ENCODE measurements at places on chromosomes 3 and 15.
A peak's percentile ranks its signal among the peaks of the same experiment; 100 is the strongest.

DNA sequence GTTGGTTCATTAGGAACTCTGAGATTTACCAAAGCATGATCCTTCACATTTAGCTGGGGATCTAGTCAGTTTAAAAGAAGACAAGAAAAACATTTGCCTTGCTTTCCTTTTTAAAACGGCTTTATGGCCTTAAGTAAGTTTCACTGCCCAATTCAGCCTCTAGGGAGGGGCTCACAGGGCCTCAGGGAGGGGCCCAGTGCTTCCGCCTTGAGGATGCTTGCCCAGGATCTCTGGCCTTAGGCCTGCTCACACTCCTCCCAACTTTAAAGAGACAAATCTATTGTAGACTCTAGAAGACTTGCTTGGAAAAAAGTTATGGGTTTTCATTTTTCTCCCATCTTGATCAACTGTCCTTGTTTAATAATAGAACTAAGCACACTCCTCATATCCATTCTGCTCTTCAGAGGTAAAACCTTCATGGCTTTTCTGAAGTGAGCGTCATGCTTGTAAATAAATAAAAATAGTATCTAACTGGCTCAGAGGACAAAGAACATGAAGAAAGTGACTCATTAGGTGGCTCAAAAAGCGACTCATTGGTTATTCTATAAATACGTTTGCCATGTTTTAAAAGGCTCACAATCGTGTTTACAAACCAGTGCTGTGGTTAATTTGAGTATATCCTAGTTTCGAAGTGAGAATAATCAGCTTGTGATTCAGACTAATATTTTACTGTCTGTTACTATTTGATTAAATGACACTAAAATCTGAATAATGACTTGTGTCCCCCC lies 13.7 kb downstream of the PDHB start:
- DNase-seq, result no peak

DNA sequence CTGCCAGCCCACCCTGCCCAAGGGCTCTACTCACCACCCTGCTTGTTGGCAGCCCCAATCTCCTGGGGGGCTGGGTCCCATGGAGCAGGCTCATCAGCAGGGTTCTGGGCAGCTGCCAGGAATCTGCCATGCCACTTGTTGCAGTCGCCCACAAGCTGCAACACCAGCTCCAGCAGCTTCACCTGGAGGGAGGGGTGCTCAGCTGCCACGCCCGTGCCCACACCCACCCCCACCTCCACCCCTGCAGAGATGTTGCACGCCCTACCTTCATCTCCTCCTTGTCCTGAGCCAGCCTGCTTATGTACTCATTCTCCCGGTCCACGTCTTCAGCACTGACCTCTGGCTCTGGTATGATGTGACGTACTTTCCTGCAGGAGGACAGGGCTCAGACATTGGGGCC lies 77.9 kb upstream of the C2CD4B start:
- no peak for DNase-seq

- peak; percentile 17 for DNase-seq
These were observed 63.0 kb downstream of the VPS8 start for GRCh38 chr3:184874709-184875644.

GRCh38 chr3:188137051-188137450 lies 16.9 kb upstream of the LPP start:
- no peak for DNase-seq

- DNase-seq, result peak; percentile 36
These were observed 9.7 kb downstream of the ITIH4 start for GRCh38 chr3:52820736-52821135.

DNA sequence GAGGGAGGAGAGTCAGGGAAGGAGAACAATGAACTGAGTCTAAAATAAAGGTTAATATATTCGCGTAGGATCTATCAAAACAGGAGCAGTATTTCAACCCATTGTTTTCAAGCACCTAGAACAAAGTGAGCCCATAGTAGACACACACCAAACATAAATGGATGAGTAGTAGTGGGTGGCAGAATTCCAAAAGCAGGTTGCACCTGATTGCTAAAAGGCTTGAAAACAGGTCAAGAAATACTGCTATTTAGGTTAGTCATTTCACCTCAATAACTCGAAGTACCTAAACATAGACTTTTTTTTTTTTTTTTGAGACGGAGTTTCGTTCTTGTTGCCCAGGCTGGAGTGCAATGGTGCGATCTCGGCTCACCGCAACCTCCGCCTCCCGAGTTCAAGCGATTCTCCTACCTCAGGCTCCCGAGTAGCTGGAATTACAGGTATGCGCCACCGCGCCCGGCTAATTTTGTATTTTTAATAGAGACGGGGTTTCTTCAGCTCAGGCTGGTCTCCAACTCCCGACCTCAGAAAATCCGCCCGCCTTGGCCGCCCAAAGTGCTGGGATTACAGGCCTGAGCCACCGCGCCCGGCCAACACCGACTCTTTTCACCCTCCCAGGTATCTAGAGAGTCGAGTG lies 855 bp upstream of the ABHD5 start:
- DNase-seq, result no peak

GRCh38 chr3:52036829-52037228 lies 19.5 kb downstream of the DUSP7 start:
- DNase-seq, result no peak

DNA sequence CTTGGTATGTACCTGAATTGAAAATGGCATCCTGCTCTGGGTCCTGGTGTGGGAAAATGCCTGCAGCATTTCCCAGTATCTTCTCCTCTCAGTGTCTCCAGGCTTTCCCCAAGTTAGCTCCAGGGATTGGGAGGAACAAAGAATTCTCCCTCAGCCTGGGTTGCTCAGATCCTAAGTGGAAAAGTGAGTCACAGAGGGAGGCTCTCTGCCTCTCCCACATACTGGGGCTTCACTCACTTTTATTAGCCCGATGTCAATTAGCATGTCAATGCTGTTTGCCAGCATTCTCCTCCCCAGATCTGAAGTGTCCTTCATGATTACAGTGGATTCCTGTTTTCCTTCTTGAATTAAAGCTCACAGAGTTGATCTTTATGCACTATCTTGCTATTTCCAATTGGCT lies 655.0 kb downstream of the EPHA3 start:
- DNase-seq, result no peak

- no peak for DNase-seq
These were observed 193.3 kb upstream of the CTDSPL start for GRCh38 chr3:37668431-37668817.

DNA sequence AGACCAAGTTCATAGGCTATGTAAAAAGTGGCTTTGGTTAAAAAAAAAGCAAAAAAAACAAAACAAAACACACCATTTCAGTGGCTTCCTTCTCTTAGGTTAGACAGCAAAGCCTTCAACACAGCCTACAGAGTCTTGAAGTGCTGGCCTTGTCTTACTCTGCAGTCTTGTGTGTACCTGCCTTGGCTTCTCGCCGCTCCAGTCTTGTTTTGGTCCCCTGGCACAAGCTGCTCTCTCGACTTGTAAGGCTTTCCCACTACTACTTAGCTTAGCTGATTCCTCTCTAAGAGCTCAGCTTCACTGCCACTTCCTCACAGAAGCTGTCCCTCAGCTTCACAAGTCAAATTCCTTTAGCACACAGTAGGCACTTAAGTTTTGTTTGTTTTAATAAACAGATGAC lies 63.0 kb downstream of the ST3GAL6 start:
- DNase-seq, result no peak

DNA sequence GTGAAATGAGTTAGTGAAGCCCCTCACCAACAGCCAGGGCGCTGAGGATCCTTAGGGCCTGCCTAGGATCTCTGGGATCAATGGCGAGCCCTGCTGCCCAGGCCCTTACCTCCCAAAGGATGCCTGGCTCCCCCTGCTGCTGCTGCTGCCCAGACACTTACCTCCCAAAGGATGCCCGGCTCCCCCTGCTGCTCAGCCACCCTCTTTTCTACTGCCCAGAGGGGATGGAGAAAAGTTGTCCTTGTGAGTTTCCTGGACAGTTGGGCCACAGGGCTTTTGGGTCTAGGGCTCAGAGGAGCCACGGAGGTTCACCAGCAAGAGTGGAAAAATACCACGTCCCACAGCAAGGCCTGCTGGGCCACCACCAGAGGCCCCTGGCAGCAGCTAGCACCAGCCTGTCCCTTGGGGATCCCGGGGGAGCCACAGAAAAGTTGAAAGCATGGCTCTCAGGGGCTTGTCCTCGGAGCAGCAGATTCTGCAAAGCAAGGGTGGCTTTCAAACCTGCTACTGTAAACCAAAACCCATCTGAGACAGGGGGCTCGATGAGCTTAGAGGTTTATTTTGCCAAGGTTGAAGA lies 59.4 kb downstream of the SLC6A6 start:
- peak; percentile 76 for DNase-seq

DNA sequence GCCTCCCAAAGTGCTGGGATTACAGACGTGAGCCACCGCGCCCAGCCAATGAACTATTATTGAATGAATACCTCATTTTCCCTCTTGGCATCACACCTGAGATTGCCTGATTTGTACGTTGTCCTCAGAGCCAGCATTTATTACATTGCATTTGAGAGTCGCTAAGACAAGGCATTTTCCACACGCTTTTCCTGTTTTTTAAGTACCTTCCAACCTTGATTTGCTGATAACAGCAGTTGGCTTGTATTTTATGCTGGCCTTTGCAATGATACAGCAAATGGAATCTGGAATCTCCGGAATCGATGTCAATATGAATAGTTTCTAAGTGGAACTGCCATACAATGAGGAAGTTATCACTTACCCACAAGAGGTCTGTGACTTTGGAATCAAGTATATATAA lies 15.7 kb upstream of the CNBP start:
- no peak for DNase-seq

DNA sequence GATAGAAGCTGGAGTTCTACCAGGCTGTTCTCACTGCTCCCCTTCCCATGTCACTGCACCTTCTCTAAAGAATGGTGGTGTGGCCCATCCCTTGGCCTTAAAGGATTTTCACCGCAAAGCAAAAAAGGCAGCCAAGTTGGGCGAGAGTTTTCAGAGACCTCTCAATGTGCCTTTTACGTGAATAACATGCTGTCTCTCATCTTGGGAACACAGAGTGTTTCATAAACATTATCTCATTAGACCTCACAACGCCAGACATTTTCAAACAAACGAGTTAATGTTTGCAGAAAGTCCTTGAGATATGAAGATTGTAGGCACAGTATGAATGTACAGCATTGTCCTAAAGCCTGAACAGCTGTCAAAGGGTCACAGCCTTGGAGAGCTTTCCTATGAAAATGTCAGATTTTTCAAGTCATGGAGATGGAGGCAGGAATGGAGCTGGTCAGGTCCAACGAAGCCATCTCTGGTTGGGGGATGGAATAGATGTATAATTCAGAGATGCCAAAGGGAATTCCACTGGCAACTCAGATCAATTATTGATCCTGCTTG lies 21.3 kb downstream of the TM4SF1 start:
- no peak for DNase-seq

GRCh38 chr3:127152684-127153505 lies 40.0 kb upstream of the PRR23E start:
- no peak for DNase-seq

GRCh38 chr3:166810741-166811445 lies 569.2 kb downstream of the ZBBX start:
- no peak for DNase-seq

DNA sequence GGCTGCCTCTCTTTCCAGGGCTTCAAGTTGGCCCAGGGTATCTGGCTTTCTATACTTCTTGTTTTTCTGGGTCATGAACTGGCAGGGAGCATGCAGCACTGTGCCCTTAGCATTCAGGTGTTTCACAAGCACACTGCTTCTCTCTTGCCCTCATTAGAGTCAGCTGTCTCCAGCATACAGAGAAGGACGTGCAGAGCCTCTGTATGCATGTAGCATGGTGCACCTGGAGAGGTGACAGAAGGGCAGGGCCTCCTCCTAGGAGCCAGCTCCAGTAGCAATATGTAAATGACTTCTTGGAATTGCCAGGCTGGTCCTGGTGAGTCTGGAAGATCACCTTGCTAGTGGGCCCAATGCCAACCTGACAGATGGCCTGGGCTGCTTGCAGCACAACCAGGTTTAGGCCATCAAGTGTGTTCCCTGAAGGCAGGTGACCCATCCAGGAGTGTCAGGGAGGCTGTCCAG lies 44.8 kb upstream of the ATP2C1 start:
- DNase-seq, result no peak

Data from hepatic stellate cell (primary cell).